ENCODE measurements at places on chromosomes 6 and 20. TPM values are rescaled to one million over a fixed set of nuclear protein-coding genes. Genes with fewer than 3 reads are reported as not detected.

The FOXO3 gene
- polyA plus RNA-seq = 49.9 TPM

GRCh38 chr6:102075539-102075938 is 682.0 kb downstream of the GRIK2 start:
- DNase-seq = no peak

- DNase-seq = no peak
These were observed 7.8 kb downstream of the CD83 start for GRCh38 chr6:14125346-14125745.

The TSHZ2 gene
- polyA plus RNA-seq = 14.5 TPM

Data from left renal cortex interstitium (tissue), 4 donors.